Posterior cingulate gyrus (tissue), 11 donors: ENCODE measurements at places on chromosomes 5 and 9.

- DNase-seq = no peak
Observed at GRCh38 chr5:14406554-14406849, 175.1 kb upstream of the OTULINL start.

DNA sequence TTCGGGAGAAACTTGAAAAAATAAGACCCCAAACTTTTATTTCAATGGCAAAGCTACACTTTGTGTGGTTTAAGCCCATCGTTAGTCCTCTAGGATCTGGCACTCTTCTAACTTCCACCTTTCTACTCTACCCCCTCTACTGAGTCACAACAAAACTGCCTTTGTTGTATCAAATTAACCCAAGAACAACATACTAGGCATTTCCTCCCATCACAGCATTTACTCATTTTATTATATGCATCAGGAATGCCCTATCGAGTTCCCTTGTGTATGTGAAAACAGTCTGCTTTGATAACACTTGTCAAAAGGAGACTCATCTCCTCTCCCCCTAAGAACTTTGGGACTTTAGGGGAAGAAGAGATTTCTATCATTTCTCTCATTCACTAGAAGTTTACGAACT is 158.9 kb upstream of the FREM1 start:
- DNase-seq = no peak

DNA sequence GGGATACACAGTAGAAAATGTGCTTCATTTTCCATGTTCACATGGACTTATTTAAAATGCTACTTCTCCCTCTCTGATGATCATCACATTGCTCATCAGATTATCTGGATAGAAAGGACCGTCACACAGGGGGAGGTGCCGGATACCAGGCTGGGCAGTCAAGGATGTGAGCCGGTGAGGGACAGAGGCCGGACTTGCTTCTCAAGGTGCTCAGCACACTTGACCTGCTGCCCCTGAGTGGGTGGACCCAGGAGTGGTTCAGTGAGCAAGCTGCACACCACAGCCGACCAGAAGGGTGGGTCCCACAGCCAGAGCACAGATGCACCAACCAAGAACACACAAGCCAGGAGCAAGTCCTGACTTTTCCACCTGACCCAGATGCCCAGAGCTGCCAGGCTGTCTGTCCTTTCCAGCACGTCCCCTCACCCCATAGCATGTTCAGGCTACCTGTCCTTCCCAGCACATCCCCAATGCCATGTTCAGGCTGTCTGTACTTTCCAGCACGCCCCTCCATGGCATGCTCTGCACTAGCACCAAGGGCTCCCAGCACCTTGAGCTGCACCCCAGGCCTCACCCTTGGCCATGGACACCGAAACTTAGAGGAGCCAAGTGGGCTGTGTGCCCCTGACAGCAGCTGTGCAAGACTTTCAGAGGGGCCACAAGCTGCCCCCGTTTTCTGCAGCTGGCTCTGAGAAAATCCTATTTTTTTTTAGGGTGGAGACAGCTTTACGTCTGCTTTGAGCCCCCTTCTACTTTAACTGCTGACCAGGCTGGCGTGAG is 77.8 kb downstream of the SECISBP2 start:
- no peak for DNase-seq

- no peak for DNase-seq
Observed at GRCh38 chr9:108748776-108749175, 107.0 kb downstream of the ACTL7B start.

GRCh38 chr5:81853030-81853357 is 102.1 kb upstream of the SSBP2 start:
- DNase-seq = no peak

DNA sequence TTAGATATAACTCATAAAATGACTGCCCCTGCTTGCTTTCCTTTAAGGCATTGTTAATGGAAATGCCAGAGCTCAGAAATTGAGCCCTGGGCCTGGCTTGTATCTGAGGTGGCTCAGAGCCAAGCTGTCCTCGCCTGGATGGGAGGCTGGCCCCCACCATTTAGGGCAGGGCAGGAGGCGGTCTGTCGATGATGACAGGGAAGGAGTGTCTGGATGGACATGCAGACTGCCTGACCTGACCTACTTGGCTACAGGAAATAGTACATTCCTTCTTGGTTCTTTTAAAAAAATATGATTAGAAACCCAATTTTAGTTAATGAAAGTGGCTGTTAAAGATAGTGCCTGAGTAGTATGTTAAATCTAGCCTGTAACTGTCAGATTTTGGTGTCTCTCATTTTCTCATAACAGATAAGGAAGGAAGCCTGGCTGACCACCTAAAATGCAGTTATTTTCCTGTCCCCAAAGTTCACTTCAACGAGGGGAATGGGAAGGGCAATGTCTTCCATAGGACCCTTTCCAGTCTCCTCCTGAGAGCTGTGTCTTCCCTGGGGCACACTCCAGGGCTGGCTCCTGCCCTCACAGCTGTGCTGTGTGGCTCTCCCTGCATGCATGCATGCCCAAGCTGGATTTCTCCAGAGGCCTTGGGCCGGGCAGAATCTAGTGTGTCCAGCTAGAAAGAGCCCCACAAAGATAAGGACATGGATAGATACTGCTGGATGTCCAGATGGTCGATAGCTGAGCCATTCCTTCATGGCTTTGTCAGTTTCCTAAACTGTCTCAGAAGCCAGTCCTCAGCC is 42.3 kb downstream of the MACROH2A1 start:
- no peak for DNase-seq

DNA sequence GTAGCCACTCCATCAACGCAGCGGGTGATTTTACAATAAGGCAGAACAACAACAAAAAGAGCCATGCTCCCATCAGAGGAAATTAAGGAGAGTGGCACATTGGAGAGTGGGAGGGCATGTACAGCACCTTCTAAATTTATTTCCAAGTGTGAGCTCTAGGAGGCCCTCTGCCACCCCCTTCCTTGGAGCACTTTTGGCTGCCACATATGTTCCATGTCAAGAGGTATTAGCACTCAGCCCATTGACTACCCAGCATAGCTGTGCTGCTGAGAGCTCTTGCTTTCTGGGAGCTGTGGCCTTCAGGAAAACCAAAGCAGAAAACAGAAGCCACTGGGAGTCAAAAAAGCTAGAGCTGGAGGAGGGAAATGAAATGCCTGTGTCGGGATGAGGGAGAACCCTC is 200.2 kb upstream of the PANK3 start:
- DNase-seq = no peak

DNA sequence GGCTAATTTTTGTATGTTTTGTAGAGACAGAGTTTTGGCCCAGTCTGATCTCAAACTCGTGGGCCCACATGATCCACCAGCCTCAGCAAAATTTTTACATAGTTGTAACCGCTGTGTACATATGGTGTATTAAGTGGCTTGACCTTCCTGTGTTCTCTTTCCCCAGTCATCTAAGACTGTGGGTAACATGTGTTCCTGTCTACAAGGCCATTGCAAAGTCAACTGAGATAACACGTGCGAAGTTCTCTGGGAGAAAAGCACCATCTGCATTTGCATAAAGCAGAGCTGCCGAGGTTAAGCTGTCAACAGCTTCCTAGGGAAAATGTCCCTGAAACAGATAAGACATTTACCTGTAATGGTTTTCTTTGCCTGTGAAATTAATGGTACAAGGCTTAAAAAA is 273.7 kb downstream of the FANCC start:
- no peak for DNase-seq

DNA sequence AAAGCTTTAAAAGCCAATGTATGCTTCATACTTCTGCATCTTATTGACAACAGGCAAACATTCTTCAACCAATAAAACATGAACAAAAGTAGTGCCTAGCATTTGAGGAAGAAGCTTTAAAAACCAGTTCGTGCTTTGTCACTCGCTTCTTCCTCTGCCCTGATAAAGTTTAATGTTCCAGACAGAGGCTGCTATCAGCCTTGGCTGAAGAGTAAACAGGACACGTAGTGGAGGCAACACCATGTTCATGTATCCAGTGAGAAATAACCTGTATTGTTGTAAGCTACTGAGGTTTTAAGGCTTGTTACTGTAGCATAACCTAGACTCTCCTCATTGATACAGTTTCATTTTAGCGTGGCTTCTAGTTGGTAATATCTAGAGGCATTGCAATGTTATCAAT is 3.2 kb upstream of the FUBP3 start:
- DNase-seq = no peak

DNA sequence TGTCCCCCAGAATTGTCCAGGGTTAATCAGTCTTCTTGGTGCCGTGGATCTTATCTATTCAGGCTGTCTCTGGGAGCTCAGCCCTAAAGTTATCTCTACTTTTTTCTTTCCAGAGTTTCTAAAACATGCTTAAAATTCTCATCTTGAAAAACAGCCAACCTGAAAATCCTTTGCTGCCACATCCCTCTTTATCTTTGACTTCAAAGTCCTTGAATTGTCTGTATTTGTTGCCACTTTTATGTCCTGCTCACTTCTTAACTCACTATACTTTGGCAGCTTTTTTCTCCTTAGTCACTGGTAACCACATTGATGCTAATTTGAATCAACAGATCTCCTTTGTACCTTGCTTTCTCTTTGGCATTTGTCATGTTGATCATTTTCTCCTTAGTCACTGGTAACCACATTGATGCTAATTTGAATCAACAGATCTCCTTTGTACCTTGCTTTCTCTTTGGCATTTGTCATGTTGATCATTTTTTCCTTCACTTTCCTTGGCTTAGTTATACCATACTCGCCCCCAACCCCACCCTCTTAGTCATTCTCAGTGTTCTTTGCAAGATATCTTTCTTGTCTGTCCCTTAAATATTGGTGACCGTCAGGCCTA is 8.5 kb downstream of the DMXL1 start:
- DNase-seq = no peak

- no peak for DNase-seq
Observed at GRCh38 chr9:107584944-107585343, 95.4 kb upstream of the KLF4 start.

- DNase-seq = no peak
Observed at GRCh38 chr5:90479611-90480385, 5.1 kb downstream of the POLR3G start.

- no peak for DNase-seq
Observed at GRCh38 chr9:132582786-132583583, 579 bp downstream of the BARHL1 start.

DNA sequence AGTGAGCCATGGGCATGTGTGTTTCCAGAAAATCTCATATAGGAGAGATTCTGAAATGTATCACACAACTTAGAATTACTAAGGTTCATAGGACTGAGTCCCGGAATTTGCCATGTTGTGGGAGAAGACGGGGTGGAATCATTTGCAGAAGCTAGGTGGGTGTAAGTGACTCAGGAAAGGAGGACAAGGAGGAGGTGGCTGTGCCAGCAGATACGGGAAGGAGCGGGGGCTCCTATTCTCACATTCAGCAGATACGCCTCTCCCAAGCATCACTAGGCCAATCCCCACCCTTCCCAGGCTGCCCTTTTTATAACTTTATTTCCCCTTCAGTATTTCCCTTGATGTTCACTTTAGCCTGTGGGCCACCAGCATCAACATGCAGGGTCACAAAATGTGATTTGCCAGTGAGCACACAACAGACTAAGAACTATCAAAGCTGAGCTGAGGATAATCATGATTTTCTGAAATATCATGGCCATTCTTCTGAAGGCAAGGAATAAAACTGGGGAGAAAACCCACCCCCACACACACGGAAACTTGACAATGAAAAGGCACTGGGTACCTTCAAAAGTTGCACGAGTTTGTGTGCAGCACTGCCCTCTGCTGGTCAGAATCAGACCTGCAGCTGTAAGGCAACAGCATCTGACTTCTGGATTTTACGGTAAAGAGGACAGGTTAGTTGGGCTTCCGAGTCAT is 133.2 kb downstream of the MTX3 start:
- DNase-seq = peak; percentile 89

DNA sequence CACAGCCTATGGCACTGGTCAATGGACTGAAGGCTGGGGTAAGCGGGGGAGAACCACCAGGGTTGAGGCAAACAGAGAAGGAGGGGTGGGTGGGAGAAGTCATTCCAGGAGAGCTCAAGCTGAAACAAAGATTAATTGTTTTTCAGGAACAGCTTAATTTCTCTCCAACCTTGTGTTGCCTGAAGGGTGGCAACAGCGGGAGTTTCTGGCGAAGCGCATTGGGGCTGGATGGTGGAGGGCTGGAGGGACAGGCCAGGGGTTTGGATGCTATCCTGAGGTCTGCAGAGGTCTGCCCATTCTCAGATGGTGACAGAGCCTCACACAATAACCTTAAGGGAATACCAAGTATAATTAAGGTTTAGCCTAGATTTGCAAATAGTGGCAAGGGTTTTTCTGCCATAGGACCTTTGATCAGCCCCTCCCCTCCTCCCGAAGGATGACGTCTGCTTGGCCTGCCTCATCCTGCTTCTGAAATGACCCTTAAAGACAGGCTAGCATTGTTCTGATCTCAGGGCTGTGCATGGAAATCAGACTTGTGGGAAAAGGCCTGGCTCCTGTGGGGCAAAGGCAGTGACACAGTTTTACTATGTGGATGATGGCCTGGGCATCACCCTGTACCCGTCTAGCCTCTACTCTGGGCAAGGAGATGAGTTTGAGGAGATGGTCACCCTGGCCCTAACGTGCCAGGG is 32.7 kb downstream of the PSD2 start:
- DNase-seq = peak; percentile 93

DNA sequence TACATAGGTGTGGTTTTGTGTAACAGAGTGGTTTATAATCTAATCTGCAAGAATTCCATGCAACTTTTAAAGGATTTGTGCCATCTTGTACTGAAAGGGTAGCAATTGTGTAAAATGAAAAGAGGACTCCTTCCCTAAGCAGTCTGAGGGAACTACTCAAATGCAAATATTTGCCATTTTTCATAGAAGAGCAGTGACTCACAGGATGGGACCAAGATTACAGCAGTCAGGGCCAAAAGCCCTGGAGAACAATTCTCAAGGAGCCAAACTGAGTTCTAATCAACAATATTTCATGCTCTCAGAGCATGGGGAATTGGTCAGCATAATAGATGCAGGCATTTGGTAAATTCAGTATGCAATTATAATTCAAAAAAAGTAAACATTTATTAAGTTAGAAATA is 495.8 kb downstream of the CHSY3 start:
- DNase-seq = no peak

DNA sequence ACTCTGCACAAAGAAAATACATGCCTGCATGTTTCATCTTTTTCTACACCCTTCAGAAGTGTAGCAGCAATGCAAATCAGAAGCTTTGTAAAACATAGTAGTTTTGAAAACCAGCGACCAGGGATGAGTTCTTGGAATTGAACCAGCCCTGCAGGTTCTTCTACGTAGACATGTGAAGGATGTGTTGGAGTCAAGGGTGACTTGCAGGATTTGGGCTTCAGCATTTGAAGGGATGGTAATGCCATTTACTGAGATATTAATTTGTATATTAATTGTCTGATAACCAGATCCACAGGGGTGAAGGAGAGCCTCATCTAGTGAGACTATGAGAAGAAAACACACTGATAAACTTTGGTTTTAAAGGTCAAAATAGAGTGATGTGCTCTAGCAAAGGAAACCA is 72.4 kb downstream of the KIAA1958 start:
- DNase-seq = no peak
